ENCODE measurements at places on chromosomes 5 and 9. TPM values are rescaled to one million over a fixed set of nuclear protein-coding genes. Genes with fewer than 3 reads are reported as not detected.

The CCL21 gene
- total RNA-seq: 57.5 TPM

The TAF11L5 gene
- not detected for total RNA-seq

The LCN1 gene
- total RNA-seq: not detected

The SLC6A7 gene
- total RNA-seq: 67.7 TPM

The CCDC180 gene
- total RNA-seq: 10.5 TPM

The BAG1 gene
- 73.2 TPM for total RNA-seq

The IFNA13 gene
- not detected for total RNA-seq

The TMEM171 gene
- 179 TPM for total RNA-seq

The TEK gene
- 4.0 TPM for total RNA-seq

The HMCN2 gene
- 13.7 TPM for total RNA-seq

The PAX5 gene
- 2.4 TPM for total RNA-seq

The LRRC8A gene
- total RNA-seq: 116 TPM

The LMX1B gene
- total RNA-seq: not detected

The OMD gene
- 0.80 TPM for total RNA-seq

The F12 gene
- total RNA-seq: 2.6 TPM

The IPO11 gene
- total RNA-seq: 6.4 TPM

The KCNMB1 gene
- 17.2 TPM for total RNA-seq

The PCA3 gene
- not detected for total RNA-seq

The F2RL2 gene
- total RNA-seq: not detected

The ZNF782 gene
- 8.2 TPM for total RNA-seq

The FOXD4L6 gene
- total RNA-seq: not detected
